ENCODE measurements at places on chromosomes 6 and 20. TPM values are rescaled to one million over a fixed set of nuclear protein-coding genes. Genes with fewer than 3 reads are reported as not detected.

The RHAG gene
- not detected for total RNA-seq

The PXDC1 gene
- 50.8 TPM for total RNA-seq

The HSPA1L gene
- total RNA-seq = 3.0 TPM

DNA sequence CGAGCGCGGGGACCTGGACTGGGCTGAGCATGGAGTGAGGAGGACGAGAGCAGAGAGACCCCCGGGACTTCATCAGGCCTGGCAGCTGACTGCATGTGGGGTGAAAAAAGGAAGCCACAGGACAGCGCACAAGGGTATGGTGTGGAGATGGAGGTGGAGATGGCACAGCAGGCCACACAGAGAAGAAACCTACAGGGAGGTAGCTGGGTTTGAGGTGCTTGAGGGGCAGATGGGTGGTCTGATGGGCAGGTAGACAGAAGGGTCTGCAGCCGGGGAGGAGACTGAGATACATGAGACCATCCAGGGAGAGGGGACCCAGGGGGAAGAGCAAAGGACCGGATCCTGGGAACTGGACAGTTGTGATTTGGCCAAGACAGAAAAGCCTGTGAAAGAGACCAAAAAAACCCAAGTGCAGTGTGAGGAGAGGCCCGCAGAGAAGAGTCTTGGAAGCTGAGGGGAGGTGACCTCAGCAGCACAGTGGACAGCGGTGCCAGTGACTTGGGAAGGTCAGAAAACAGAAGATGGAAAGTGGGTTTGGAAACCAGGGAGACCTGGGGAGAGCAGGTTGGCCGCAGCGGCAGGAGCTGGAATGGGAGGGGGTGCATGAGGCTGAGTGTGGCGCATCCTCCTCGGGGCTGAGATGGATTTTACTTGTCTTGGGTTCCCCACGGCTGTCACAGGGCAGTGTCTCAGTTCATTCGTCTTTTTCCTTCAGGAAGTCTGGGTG is 5.5 kb downstream of the HLA-DPB1 start:
- DNase-seq = no peak

The GRM4 gene
- not detected for total RNA-seq

- DNase-seq = no peak
Observed at GRCh38 chr6:93821953-93822352, 402.6 kb upstream of the EPHA7 start.

- no peak for DNase-seq
Observed at GRCh38 chr20:32505723-32506473, 79.2 kb downstream of the NOL4L start.

- DNase-seq = no peak
Observed at GRCh38 chr6:41877051-41877680, 18.0 kb downstream of the USP49 start.

Measured in A172 (cell line).